Type B pancreatic cell (in vitro differentiated cells): ENCODE measurements at places on chromosomes 3 and 15.
A peak's percentile ranks its signal among the peaks of the same experiment; 100 is the strongest.

GRCh38 chr3:74263031-74263430, 351.4 kb downstream of the CNTN3 start:
- no peaks in the 10 kb centered on the region for H3K36me3 ChIP-seq
- H3K4me3 ChIP-seq: no peak overlapping the region
- peaks cover 10% of the 10 kb centered on the region for H3K27me3 ChIP-seq
- H3K4me1 ChIP-seq: no peaks in the 10 kb centered on the region
- DNase-seq: no peak

GRCh38 chr3:150306083-150306482, 102.0 kb upstream of the TSC22D2 start:
- no peak overlapping the region for H3K4me3 ChIP-seq
- H3K27ac ChIP-seq: no peak overlapping the region
- H3K4me1 ChIP-seq: peaks cover 15% of the 10 kb centered on the region

- no peak for DNase-seq
- no peaks in the 10 kb centered on the region for H3K36me3 ChIP-seq
- no peak overlapping the region for H3K27ac ChIP-seq
- H3K4me1 ChIP-seq: peaks cover 15% of the 10 kb centered on the region
- no peaks in the 10 kb centered on the region for H3K27me3 ChIP-seq
Observed at GRCh38 chr3:148335612-148336011, 362.1 kb upstream of the AGTR1 start.

DNA sequence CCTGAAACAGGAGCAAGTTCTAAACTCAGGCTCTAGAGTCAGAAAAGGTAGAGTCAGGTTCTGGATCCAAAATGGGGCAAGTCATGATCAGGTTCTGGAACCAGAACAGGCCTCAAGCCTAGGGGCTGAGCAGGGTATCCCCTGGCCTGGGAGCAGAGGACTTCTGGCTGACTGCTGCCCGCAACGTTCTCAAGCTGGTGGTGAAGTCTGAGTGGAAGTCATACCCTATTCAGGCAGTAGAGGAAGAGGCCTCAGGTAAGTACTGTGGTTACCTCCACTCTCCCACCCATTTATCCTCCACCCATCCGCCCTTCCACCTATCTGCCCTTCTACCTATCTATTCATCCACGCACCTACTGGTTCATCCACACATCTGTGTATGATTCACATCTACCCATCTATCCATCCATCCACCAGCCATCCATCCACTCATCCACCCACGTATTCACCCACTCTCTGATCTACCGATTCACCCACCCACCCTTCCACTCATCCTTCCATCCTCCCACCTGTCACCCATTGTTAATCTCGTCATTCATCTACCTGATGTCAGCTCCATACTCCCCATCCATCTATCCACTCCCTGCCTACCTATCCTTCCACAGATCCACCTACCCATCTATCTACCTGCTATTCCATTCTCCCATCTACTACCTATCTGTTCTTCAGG, 8.7 kb downstream of the TTLL3 start:
- H3K4me3 ChIP-seq: no peak overlapping the region
- no peaks in the 10 kb centered on the region for H3K4me1 ChIP-seq
- H3K36me3 ChIP-seq: peaks cover 5% of the 10 kb centered on the region
- H3K27ac ChIP-seq: no peak overlapping the region

- peaks cover 59% of the 10 kb centered on the region for H3K27me3 ChIP-seq
- no peak for DNase-seq
- H3K36me3 ChIP-seq: no peaks in the 10 kb centered on the region
- no peak overlapping the region for H3K4me3 ChIP-seq
Observed at GRCh38 chr15:66169625-66170024, 83.9 kb downstream of the MEGF11 start.

DNA sequence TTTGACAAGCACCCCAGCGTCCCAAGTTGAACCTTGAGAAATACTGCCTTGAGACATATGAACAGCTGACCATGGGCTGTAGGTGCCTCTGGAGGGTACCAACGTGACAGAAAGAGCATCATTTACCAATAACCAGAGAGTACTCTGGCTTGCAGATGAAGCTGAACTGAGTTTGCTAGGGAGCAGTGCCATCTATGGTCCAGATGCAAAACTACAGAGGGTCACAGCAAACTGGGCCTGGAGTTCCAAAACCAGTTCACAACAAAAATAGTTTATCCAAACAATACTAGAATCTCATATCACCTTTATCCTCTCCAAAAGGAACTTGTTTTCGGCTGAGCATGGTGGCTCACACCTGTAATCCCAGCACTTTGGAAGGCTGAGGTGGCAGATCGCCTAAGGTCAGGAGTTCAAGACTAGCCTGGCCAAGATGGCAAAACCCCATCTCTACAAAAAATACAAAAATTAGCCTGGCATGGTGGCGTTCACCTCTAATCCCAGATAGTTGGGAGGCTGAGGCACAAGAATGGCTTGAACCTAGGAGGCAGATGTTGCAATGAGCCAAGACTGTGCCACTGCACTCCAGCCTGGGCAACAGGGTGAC, 69.3 kb downstream of the CHAC1 start:
- H3K4me1 ChIP-seq: peaks cover 12% of the 10 kb centered on the region
- peaks cover 14% of the 10 kb centered on the region for H3K36me3 ChIP-seq
- no peaks in the 10 kb centered on the region for H3K27me3 ChIP-seq

- no peak for DNase-seq
- no peaks in the 10 kb centered on the region for H3K4me1 ChIP-seq
- no peak overlapping the region for H3K27ac ChIP-seq
- H3K36me3 ChIP-seq: no peaks in the 10 kb centered on the region
Observed at GRCh38 chr15:49085696-49086459, 39.6 kb upstream of the SECISBP2L start.

DNA sequence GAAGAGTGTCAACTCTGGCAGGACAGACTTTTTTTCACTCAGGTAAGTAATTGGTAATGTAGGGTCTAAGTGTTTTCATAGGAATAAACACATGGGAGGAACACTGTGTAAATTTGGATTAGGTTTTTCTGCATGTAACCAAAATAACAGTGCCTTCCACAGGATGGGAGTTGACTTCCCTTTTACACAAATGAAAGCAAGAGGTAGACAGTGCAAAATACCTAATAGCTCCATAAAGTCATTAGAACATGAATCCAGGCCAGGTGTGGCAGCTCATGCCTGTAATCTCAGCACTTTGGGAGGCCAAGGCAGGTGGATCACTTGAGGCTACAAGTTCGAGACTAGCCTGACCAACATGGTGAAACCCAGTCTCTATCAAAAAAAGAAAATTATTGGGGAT, 25.5 kb upstream of the MYO1E start:
- H3K36me3 ChIP-seq: no peaks in the 10 kb centered on the region
- no peak overlapping the region for H3K27ac ChIP-seq
- no peak for DNase-seq
- peaks cover 5% of the 10 kb centered on the region for H3K4me1 ChIP-seq

DNA sequence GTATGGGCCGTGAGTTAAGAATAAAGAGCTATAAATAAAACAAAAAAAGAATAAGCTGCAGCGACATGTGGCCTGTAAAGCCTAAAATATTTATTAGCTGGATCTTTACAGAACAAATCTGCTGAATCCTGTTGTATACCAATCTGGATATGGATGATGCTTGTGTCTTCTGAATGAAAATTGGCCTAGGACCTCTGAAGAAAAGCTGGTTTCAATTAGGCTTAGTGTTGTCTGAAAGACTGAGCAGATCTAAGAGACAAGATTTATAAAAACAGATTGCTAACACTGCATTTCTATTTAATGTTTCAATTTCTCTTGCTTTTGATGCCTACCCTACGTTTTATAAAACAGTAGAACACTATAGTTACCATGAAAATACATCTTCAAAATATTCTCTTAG, 57.9 kb downstream of the ST3GAL6 start:
- no peak overlapping the region for H3K27ac ChIP-seq
- DNase-seq: no peak
- H3K27me3 ChIP-seq: no peaks in the 10 kb centered on the region
- H3K4me1 ChIP-seq: no peaks in the 10 kb centered on the region
- H3K4me3 ChIP-seq: no peak overlapping the region
- H3K36me3 ChIP-seq: peaks cover 28% of the 10 kb centered on the region

DNA sequence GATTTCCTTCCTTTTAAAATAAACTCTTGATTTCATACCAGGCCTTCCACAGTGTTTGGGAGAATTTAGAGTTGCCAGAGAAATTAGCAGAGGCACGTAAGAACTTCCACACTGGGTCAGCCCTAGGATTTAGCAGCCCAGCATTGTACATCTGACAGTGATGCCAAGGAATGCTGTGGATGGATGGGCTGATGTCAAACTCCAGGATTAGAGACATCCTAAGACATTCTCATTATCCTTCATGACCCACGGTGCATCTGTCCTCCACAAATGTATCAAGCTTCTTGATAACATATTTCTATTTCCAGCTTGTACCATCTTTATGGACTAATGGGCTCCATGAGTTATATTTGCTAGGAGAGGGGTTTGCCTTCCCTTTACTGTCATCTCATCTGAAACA, 8.0 kb upstream of the TPM1 start:
- peaks cover 30% of the 10 kb centered on the region for H3K4me1 ChIP-seq
- no peak for DNase-seq
- H3K4me3 ChIP-seq: no peak overlapping the region
- H3K27ac ChIP-seq: no peak overlapping the region
- no peaks in the 10 kb centered on the region for H3K36me3 ChIP-seq
- no peaks in the 10 kb centered on the region for H3K27me3 ChIP-seq

GRCh38 chr15:80779658-80780415, 667 bp downstream of the CEMIP start:
- DNase-seq: no peak
- H3K4me3 ChIP-seq: peak overlapping the region; percentile 91
- H3K27me3 ChIP-seq: peaks cover 53% of the 10 kb centered on the region
- H3K27ac ChIP-seq: peak overlapping the region; percentile 26
- H3K36me3 ChIP-seq: no peaks in the 10 kb centered on the region
- peaks cover 11% of the 10 kb centered on the region for H3K4me1 ChIP-seq

DNA sequence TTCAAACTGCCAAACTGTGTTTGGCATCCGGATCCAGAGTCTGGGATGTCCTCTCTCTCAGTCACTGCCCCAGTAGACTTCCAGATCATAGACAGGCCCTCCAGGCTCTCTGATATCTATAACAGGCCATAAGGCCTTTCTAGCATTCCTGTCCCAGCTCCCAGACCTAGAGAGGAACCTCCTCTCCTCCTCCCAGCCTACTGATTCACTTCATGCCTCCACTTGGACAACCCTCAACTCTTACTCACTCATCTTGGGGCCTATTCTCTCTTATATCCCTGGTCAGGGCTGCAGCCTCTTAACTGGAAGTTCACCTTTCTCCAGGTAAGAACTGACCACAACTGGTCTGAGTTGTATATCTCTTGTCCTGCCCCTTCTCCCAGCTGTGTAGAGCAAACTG, 253.7 kb upstream of the TRIM42 start:
- no peaks in the 10 kb centered on the region for H3K36me3 ChIP-seq
- DNase-seq: no peak
- H3K27me3 ChIP-seq: peaks cover 15% of the 10 kb centered on the region
- peaks cover 30% of the 10 kb centered on the region for H3K4me1 ChIP-seq
- no peak overlapping the region for H3K4me3 ChIP-seq
- H3K27ac ChIP-seq: no peak overlapping the region

GRCh38 chr3:58157700-58158099, 53.1 kb downstream of the DNASE1L3 start:
- DNase-seq: no peak
- H3K27ac ChIP-seq: peak overlapping the region; percentile 87
- peaks cover 47% of the 10 kb centered on the region for H3K36me3 ChIP-seq
- peaks cover 43% of the 10 kb centered on the region for H3K4me1 ChIP-seq
- peak overlapping the region; percentile 71 for H3K4me3 ChIP-seq

- H3K27ac ChIP-seq: peak within 1 kb of the TSS; percentile 29
- H3K4me3 ChIP-seq: no peak within 1 kb of the TSS
- H3K36me3 ChIP-seq: peaks cover 13% of the 10 kb centered on the region
- DNase-seq: no peak
Observed at GRCh38 chr3:10292505-10293419, at the start of gene GHRL. TSS of gene GHRL (minus strand) at chr3:10292947. CDS start at chr3:10290180, 2,767 bp downstream.

- DNase-seq: no peak
- H3K27me3 ChIP-seq: no peaks in the 10 kb centered on the region
- H3K27ac ChIP-seq: peak overlapping the region; percentile 14
Observed at GRCh38 chr3:116929505-116930222, 220.1 kb downstream of the TUSC7 start.

DNA sequence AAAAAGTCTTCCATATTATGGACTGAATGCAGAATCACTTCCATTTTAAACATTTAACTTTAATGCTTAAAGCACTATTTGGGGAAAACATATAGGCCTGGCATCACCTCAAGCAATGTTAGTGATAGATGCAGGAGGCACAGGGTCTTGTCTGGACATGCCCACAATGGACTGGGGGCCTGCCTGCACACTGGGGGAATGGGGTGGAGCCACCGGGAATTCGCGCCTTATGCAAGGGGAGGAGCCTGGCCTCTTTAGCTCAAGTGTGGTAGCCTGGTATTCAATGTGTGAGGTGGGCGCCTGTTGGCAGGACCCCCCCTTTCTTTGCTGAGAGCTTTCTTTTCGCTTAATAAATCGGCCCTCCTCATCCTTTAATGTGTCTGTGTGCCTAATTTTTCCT, 29.9 kb downstream of the ACKR4 start:
- no peak for DNase-seq
- no peaks in the 10 kb centered on the region for H3K27me3 ChIP-seq
- no peaks in the 10 kb centered on the region for H3K4me1 ChIP-seq
- peaks cover 13% of the 10 kb centered on the region for H3K36me3 ChIP-seq

DNA sequence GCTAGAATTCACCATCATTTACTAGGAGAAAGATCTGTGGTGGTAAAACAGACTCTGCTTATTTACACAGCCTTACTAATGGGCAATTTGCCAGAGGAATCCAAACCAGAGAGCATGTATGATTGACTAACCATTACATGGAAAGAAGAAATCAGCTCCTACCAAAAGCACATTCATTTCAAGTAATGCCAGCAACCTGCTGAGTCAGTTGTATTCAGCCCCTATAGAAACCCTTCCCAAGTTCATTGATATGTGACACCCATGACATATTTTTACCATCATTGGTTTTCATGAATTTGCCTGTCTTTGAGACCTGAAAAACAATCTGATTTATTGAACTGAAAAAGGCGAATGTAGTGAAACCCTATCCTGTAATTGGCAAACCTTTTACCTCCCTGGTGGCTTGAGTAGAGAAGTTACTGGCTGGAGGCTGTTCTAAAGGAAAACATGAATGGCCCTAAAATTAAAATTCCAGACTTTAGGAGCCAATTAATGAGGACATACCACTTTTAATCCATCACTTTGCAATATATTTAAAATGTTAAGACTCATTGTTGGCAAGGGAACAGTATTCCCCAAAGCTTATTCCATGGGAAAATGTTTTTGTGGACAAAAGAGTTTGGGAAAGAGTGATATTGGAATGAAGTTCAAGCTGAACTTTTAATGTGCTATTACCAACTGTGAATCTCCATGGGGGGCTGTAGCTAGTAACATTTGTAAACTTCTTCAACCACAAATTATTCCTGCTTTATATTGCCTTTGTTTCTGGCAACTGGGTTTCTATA, 542.9 kb downstream of the FHIT start:
- peak overlapping the region; percentile 57 for H3K4me3 ChIP-seq
- H3K27me3 ChIP-seq: no peaks in the 10 kb centered on the region
- peaks cover 5% of the 10 kb centered on the region for H3K36me3 ChIP-seq
- peak overlapping the region; percentile 2 for H3K27ac ChIP-seq

GRCh38 chr3:170502297-170502696, 83.6 kb downstream of the SLC7A14 start:
- no peak overlapping the region for H3K4me3 ChIP-seq
- H3K4me1 ChIP-seq: peaks cover 25% of the 10 kb centered on the region
- H3K27ac ChIP-seq: no peak overlapping the region
- DNase-seq: no peak
